A549 (cell line): ENCODE measurements at places on chromosomes 6 and 20.

- DNase-seq, result no peak
These were observed 12.2 kb upstream of the ZBTB46 start for GRCh38 chr20:63843222-63843621.

DNA sequence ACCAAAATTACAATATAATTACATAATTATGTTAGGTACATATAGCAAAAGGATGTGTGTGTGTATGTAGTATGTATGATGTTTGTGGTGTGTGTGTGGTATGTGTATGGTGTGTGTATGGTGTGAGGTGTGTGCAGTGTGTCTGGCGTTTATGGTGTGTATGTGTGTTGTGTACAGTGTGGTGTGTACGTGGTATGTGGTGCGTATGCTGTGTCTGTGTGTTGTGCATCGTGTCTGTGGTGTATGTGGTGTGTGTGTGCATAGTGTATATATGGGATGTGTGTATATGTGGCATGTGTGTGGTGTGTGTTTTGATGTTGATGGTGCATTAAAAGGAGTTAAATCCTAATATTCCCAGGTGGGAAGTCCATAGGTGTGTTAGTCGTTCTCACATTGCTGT lies 62.8 kb downstream of the PLG start:
- DNase-seq, result no peak

DNA sequence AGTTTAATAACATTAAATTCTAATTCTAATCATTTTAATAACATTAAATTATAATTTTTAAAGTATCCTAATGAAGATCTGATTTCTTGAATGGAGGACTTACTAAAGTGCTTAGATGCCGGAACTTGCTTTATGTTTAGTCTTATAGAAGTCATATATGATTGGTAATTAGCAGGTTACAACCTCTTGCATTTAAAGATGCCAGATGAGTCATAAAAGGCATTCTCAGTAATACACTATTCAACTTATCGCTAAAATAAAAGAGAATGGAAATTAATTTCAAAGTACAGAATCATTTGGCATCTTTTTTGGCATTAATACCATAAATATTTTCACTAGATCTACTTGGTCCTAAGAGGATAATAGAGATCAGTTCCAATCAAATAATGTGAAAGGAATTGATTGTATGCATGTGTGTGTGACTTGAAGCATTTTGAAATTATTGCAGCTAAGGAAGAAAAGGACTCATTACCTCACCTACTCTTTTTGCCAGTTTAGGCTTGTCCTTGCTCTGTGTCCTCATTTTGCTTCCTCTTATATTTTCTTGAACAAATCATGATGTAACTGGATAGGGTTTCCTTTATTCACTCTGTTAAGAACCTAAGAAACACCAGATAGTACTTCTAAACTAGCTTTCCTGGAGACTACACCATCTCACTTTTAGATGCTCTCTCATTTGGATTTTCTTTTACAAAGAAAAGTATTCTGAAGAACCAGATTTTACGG lies 2.7 kb downstream of the COL21A1 start:
- DNase-seq, result no peak

DNA sequence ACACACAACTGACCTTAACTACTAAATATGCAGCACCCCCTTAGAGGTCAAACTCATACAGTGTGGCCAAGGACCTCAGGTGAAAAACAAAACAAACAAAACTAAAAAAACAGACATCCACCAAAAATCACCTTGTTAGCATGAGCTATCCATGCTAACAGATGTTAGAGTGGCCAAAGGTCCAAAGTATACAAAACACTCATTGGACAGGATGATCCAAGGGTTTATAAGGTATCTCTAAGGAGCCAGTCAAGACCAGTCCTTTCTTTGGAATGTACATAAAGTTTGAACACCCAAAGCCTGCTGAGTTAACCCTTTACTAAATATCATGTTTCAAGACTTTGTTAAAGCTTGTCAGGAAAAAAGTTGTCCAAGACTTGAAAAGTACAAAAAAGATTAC lies 35.8 kb downstream of the THEMIS start:
- no peak for DNase-seq
